ENCODE measurements at places on chromosomes 16 and 17. TPM values are rescaled to one million over a fixed set of nuclear protein-coding genes. Genes with fewer than 3 reads are reported as not detected.

The ZNF750 gene
- total RNA-seq: 0.08 TPM

The SPECC1 gene
- total RNA-seq: 64.3 TPM

The PRSS27 gene
- 0.76 TPM for total RNA-seq

The WNT9B gene
- total RNA-seq: not detected

Data from hair follicular keratinocyte (primary cell).